Natural killer cell (primary cell): ENCODE measurements at places on chromosomes 1 and 21.

- no peak for DNase-seq
These were observed 3.0 kb downstream of the NFIA start for GRCh38 chr1:61085206-61085982.

DNA sequence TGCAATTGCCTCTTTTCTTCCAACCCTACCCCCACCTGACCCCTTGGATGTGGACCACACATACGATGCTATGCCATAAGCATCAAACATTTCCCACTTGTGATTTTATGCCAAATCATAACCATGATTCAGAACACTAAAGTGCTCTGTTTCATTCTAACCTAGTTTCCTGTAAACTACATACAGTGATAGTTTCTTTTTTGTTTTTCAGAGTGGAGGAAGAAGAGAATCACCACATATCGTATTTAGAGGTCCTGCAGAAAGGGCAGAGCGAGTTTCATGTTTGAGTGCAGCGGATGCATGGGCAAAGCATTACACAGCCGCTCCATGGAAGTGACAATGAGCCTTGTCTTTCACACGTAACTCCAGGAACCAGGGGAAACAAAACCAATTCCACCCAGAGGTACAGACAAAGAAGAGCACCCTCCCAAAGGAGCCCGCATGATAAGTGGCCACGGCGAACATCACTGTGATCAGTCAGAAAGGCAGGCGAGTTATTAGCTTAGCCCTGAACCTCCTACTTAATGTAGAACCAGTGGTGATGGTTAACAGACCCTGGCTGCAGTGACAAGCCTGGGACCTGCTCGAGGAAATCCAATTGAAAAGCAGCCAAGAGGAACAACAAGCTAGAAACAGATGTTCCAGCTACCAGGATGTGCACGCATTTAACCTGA is 64.0 kb upstream of the ZNF281 start:
- DNase-seq, result peak; percentile 21

DNA sequence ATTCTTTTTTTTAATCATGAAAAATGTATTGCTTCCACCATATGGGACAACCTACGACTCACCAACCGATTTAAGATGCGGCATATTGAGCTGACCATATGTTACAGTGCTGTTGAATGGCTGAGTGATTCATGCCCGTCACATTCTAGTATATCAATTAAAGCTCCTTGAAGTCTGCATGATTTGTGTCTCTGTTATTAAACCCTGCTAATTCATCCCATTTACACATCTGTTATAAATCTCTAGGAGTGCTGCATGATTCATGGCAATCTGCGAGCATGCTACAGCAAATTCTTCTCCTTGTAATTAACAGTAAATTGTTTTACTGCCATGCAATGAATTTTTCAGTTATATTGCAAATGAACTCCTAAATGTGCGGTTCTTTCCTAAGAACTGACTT is 239.8 kb downstream of the USH2A start:
- no peak for DNase-seq

DNA sequence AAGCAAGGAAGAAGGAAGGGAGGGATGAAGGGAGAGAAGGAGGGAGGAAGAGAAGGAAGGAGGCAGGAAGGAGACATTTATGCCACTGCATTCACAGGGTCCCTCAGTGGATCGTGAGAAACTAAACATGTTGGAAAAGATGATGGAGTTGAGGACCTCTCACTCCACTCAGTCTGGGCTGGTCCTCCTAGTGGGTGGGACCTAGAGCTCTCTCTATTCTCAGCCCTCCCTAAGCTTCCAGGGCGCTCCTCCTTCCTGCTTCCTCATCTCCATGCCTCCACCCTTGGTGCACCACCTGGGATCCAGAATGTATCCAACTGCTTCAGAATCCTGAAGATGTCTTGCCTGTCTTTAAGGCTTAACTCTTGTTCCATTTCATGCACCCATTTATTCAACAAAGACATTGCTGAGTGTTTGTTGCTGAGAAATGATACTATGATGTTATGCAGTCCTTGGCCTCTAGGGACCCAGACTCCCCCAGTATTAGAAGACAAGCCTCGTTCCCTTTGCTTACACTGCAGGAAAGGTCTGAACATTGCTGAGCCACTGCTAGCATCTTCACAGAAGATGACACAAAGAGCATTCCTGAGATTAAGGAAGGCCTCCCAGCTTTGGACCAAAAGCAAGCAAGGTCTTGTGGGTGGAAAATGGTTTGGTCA is 88.5 kb downstream of the BEND5 start:
- no peak for DNase-seq

- DNase-seq, result no peak
These were observed 66.5 kb upstream of the ERRFI1 start for GRCh38 chr1:8092657-8093056.

GRCh38 chr21:37974081-37974480 is 57.8 kb upstream of the KCNJ6 start:
- DNase-seq, result no peak
